Activated T-helper 17 cell treated with anti-CD3 and anti-CD28 coated beads, Interleukin-2, amount 50 U/mL, for 72 hours (primary cell): ENCODE measurements at places on chromosomes 6 and 20.
A peak's percentile ranks its signal among the peaks of the same experiment; 100 is the strongest.

DNA sequence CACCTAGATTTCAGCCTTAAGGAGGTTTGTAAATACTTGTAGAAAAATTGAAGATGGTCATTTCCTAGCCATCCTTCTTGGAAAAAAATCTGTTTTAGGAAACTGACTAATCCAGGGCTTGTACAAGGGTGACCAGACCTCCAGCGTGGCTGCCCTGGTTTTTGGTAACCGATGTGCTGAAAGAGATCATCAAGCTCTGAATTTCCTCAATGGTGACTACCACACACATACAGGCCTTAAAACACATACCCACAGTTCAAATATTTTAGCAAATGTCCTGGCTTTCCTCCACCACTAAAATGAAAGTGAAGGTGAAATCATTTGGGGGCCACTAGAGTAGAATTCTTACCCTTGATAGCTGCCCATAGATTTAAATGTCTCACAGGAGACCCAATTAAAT is 215.3 kb upstream of the SUPT3H start:
- ATAC-seq, result no peak

GRCh38 chr6:122712448-122713137 is 66.9 kb upstream of the FABP7 start:
- no peak for ATAC-seq

DNA sequence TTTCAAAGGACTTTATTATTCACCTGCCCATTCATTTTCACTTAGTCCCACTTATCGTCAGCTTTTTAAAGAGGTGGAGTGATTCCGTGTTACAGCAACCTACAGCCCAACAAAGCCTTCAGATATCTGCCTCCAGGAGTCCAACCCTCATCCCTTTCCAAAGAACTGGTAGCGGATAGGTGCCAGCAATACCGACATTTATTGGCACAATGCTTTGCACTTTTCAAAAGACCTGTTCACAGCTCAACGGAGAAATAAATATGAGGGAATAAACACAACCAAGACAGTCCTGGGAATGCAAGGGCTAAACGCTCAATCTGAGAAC is 819 bp upstream of the MTRF1L start:
- peak; percentile 30 for ATAC-seq

- no peak for ATAC-seq
Measured at GRCh38 chr6:168583821-168584220, 142.8 kb downstream of the SMOC2 start.

DNA sequence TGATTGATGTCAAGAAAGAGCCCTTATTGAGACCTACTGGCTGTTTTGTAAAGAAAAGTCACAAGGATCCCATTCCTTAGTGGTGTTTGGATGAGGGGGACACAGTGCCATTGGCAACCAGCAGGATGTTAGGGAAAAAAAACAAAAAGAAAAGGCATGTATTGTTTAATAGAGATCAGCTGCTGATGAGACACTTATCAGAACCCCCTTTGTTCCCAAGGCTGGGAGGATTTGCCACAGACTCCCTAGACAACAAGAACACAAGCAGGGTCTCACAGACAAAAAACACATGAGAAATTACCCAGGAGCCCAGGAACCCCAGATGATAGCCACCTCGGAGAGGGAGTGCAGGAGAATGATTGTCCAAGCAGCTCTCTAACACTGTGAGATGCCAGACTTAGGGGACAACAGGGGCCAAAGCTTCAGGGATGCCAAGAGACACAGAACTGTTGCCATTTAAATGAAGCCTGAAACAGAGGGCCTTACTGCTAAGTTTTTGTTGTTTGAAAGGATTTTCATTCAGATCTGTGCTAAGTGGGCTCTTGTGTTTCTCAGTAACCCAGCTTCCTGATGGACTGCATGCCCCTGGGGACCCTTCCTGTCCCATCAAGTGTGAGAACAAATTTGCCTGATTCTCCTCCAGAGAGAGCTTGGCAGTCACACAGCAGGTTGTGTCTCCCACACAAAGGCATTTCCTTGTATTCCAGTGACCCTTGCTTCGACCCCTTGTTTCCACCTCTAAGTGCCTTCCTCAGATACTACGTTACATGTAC is 48.7 kb upstream of the HEY2 start:
- ATAC-seq, result no peak

- ATAC-seq, result no peak
Measured at GRCh38 chr6:161750686-161751085, 476.8 kb upstream of the AGPAT4 start.

- ATAC-seq, result peak; percentile 26
Measured at GRCh38 chr6:106167096-106167814, 81.1 kb downstream of the PRDM1 start.

GRCh38 chr6:127907960-127908640 is 7.2 kb upstream of the THEMIS start:
- peak; percentile 86 for ATAC-seq

GRCh38 chr20:57612916-57613315 is 7.3 kb downstream of the ZBP1 start:
- ATAC-seq, result no peak

- no peak for ATAC-seq
Measured at GRCh38 chr6:75126518-75126917, 79.3 kb downstream of the COL12A1 start.

DNA sequence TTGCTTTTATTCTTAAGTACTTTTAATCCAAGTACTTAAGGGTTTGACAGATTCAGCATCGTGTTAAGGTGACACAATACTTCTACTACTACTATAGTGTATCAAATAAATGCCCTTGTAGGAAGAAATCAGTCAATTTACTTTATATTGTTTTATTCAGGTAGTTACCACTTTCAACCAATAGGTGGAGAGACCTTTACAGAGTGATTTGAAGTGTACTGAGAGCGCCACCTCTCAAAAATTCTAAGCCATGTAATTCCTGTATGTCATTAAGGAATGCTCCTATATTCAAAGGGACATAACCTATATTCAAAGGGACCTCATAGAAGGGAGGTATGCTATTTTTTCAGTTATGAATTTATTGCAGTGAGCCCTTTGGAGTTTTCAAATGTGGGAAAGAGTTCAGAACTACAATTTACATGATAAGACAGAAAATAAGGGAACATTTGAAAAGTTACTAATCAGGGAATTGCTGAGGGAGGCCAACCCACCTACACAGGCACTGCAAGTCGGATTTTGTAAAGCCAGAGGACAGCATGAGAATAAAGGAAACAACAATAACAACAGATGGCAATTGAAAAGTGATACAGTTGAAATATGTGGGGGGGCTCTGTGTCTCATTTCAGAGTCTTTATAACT is 955.6 kb downstream of the TBC1D32 start:
- peak; percentile 31 for ATAC-seq

DNA sequence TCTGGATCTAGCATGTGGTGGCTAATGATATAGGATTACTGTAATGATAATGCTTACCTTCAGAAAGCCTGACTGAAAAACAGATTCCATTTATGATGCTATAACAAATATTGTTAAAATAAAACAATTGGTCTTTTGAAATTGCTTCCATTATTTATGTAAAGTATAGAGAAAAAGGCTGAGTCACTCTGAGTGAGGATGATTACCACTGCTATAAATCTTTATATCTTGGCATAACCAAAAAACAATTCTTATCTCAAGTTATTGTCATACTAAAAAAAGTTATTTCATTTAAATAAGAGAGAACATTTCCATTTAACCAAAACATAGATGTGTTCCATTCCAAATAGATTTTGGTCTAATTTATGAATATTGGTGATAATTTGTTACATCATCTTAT is 53.0 kb upstream of the DST start:
- no peak for ATAC-seq

GRCh38 chr6:122753688-122754056 is 25.8 kb upstream of the FABP7 start:
- no peak for ATAC-seq
